ENCODE measurements at places on chromosomes 3 and 15.

- DNase-seq = no peak
Observed at GRCh38 chr15:28026221-28026620, 72.9 kb downstream of the OCA2 start.

DNA sequence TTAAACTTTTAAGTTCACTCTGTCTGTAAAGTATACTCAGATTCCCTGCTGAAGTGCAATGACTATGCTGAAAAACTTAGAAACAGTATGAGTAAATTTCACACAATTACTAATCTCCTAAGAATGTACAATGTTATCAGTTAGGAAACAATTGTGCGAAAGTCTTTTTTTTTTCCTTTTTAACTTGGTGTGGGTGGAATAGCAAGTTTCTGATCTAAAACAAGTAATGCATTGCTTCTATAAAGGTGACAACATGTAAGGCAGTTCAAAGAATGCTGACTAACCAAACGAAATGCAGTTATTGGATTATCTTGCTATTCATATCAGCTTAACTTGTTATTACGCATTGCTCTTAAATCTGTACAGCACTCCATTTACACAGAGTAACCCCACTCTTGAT, 19.3 kb upstream of the SLC12A8 start:
- DNase-seq = no peak

- no peak for DNase-seq
Observed at GRCh38 chr15:85008474-85009260, 27.0 kb downstream of the PDE8A start.

DNA sequence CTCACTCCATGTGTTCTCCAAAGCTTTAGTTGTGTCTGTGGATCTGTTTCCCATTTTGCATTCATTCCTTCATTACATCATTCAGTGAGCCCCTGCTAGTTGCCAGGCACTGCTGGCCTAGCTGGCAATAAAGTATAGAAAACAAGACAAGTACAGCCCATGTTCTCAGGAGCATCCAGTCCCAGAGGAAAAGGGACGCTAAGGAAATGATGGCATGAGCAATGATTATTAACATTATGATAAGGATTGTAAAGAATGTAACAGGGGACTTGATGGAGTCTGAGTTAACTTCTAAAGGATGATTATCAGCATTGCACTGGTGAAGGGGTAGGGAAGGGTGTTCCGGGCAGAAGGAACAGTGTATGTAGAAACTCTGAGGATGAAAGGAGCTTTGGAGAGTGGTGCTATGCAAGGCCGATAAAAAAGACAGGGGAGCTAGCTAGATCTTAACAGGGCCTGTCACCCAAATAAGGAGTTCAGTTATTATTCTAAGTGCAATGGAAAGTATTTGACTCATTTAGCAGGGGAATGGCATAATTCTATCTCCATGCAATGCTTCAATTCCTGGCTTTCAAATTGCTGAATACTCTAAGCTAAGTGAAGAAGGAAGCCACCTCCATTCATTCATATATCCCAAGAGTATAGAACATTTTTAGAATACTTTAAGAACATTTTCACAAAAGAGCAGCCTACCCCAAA, 258.2 kb upstream of the STT3B start:
- no peak for DNase-seq

GRCh38 chr15:60762638-60763037, 283.7 kb upstream of the ICE2 start:
- no peak for DNase-seq

DNA sequence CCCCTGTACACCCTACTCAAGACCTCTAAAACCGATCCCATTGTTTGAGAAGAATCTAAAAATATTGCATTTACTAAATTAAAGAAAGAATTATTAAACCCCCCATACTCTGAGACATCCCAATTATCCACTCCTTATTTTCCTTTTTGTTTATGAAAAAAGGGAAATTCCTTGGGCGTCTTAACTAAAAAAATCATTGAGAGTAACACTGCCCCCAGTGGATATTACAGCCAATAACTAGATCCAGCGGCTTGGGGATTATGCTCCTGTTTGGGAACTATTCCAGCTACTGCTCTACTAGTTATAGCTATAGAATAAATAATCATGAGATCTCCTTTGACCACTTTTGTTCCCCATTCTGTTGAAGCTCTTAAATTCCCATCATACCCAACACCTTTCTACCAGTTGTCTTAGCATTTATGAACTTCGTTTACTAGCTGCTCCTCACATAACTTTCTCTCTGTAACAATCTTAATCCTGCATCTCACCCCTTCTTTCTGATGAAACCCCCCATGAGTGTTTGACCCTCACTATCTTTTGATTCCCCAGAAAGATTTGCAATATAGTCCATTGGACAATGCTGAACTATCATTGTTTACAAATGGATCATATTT, 12.7 kb upstream of the CFAP91 start:
- DNase-seq = no peak

- no peak for DNase-seq
Observed at GRCh38 chr15:20272422-20273184, 269.0 kb downstream of the GOLGA6L6 start.

DNA sequence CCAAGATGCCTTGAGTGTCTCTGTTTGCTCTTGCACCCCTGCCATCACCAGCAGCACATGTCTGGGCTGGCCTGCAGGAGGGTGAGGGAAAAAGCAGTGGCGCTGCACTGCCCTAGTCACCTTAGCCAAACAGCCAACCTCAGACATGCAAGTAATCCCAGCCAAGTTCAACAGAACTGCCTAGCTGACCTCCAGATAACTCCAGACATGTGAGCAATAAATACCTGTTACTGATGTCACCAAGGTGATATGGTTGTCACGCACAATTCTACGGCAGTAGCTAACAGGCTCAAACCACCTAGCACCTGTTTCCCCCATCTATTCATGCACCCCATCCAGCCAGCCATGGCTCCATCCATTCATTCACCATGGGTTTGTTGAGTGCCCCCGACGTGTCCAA, 99.9 kb downstream of the SRGAP3 start:
- peak; percentile 80 for DNase-seq

GRCh38 chr3:188947401-188948280, 224.1 kb upstream of the TPRG1 start:
- peak; percentile 49 for DNase-seq

- no peak for DNase-seq
Observed at GRCh38 chr3:168273917-168274316, 178.2 kb upstream of the GOLIM4 start.

GRCh38 chr15:73328981-73329380, 39.8 kb downstream of the HCN4 start:
- DNase-seq = no peak

GRCh38 chr15:79418693-79419279, 13.3 kb upstream of the MINAR1 start:
- DNase-seq = no peak

DNA sequence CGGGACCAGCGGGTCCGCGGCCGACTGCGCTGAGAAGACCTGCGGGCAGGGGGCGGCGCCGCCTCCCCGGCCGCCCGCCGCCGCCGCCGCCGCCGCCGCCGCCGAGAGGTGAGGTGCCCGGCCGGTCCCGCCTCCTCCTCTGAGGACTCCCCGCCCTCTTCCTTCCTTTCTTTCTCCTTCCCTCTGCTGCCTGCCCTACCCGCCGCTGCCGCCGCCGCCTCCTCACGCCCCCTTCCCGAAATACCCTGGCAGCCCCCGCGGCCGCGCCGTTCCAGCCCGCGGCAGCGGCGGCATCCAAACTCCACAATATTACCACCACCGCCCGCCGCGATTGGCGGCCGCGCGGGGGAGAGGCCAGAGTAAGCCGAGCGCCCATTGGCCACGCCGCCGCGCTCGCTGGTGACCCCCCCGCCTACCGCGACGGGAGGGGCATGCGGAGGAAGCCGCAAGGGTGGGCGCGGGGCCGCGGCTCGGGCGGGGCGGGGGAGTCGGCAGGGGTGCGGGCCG, 61.8 kb upstream of the ANKRD28 start:
- DNase-seq = peak; percentile 6

- DNase-seq = no peak
Observed at GRCh38 chr3:60160111-60160821, 1091.0 kb downstream of the FHIT start.

DNA sequence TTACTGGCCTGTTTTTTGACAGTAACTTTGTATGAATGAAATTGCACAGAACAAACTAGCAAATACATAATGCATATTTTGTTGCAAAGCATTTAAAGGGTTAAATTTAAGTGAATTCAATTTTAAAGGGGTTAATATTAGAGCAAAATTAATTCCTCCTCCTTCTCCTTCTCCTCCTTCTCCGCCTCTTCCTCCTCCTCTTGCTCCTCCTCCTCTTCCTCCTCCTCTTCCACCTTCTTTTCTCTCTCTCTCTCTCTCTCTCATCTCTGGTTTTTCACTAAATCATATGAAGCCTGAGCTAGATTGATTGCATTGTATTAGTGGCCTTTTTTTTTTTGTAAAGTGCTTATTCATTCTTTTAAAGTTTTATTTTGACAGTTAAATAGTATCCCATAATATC, 154.5 kb downstream of the THRB start:
- DNase-seq = no peak

GRCh38 chr15:90674476-90674875, 42.7 kb upstream of the BLM start:
- no peak for DNase-seq

DNA sequence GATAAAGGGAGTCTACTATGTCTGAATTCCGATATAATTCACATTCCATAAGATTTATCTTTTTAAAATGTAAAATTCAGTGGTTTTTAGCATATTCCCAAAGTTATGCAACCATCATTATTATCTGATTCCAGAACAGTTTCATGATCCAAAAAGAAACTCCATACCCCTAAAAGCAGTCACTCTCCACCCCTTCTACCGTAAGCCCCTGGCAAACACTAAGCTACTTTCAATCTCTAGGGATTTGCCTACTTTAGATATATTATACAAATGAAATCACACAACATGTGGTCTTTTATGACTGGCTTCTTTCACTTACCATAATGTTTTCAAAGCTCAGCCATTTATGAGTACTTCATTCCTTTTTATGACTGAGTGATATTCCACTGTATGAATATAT, 65.6 kb downstream of the TMEM212 start:
- DNase-seq = no peak

DNA sequence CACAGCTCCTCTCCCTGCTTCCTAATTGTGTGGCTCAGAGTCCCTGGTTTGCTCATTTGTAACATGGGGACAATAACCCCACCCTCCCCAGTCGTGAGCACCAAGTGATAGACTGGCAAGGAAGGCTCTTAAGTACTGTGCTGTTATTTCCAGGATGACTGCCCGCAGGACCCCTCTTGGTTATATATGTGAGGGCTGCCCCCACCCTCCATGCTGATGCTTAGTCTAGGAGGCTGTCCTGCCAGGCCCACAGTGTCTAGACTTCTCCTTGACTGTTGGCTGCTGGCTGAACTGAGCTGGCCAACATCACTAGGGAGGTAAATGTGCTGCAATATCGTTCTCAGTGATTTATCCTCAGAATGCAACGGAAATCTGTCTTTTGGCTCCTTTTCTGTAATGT, 45.1 kb downstream of the RAB11A start:
- no peak for DNase-seq

Measured in epithelial cell of prostate (primary cell).